Prostate gland (tissue), 2 donors: ENCODE measurements at places on chromosomes 7 and 10.

- DNase-seq = no peak
Measured at GRCh38 chr7:99014113-99014985, 129.6 kb downstream of the SMURF1 start.

DNA sequence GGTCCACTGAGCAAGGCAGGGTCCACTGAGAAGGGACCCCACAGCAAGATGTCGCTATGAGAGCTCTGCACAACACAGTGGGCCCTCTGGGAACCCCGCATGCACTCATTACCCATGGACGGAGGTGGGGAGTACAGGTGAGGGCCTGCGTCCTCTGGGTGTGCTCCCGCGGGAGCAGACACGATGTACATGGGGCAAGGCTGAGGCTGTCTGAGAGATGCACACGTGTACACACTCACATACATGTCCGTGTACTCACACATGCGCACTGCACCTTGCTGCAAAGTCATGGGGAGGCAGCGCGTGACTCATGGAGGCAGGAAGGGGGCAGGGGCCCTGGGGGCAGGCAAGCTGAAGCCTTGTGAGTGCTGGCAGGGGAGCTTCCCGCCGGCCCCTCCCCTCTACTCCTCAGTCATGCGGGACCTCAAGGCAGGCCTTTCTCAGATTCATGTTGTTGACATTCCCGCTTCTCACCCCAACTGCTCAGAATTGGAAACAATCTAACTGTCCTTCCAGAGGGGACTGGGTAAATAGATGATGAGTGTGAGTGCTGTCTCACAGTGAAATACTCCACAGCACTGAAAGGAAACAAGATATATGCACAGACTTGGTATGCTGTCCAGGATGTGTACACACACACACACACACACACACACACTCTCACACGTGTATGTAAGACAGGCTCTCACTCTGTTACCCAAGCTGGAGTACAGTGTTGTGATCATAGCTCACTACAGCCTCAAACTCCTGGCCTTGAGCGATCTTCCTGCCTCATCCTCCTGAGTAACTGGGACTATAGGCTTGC, 40.0 kb downstream of the GOLGA7B start:
- DNase-seq = no peak

- no peak for DNase-seq
Measured at GRCh38 chr10:110666673-110667072, 22.5 kb downstream of the RBM20 start.

GRCh38 chr10:124206616-124207015, 113.2 kb upstream of the CHST15 start:
- no peak for DNase-seq

- no peak for DNase-seq
Measured at GRCh38 chr10:101038484-101038883, 7.5 kb downstream of the SFXN3 start.

DNA sequence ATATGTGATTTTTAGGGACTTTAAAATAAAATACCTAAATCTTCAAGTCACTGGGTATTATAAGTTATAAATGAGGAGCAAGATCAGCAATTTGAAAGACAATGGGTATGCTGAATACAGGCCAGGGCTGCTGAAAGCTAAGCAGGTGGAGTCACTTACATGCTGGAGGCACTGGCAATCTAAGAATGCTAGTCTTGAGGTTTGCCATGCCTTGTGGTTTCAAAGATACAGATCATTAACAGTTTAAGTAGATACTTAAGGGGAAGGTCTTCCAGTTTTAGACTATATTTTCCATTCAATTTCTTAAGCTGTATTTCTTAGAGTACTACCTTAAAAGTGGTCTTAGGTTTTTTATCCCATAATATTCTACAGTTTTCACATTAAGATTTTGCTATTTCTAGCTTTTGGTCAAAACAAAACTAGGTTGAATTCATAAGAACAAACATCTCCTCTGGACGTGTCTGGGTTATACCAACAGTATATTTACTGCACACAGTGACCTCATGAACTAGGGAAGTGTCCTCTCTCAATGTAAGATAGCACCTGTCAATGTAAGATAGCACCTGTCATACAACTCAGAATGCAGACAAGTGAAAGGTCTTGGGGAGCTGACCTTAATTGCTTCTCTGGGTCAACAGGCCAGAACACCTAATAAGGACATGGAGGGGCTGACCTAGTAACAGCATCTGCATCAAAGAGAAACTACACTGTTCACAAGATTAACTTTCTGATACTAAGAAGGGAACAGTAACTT, 2.0 kb downstream of the SRI start:
- DNase-seq = no peak

DNA sequence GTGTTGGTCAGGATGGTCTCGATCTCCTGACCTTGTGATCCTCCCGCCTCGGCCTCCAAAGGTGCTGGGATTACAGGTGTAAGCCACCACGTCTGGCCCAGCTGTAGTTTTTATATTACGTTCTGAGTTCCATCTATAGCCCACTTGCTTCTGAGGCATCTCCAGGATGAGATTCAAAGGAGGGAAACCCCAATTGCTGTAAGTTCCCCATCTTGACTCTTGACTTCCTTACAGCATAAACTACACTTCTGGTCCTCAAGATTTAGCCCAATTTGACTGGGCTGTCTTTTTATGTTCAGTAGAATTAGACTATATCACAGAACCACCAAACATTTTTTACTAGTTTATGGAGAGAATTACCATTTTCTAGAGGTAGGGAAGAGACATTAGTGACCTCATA, 44.3 kb downstream of the CCM2 start:
- no peak for DNase-seq

DNA sequence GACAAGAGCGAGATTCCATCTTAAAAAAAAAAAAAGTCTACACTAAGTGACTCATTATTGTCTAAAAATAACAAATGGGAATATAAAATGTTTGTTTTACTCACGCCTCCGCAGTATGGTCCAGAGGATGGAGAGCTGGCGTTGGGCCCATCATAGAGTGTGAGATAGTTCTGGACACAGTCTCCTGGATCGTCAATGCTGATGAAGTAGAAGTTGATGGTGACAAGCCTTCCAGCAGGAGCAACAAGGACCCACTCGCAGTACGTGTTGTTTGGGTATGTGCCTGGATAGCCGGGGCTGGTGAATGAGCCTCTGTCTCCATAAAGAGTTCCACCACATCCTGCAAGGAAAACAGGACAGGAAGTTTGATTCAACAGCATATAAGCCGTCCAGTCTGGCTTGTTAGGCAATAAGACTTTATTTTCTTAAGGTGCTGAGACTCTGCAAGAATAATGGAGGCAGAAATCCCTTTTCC, 11.5 kb upstream of the RSU1 start:
- DNase-seq = no peak

DNA sequence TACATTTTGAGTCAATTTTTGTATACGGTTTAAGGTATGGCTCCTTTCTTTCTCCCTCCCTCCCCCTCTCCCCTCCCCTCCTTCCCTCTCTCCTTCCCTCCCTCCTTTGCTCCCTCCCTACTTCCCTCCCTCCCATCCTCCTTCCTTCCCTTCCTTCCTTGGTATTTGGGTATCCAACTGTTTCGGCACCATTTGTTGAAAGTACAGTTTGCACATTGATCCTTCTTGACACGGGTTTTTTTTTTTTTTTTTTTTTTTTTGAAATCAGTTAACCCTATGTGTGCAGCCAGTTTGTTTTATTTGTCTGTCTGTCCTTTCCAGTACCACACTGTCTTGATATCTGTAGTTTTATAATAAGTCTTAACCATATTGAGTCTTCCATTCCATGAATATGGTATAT, 39.9 kb upstream of the INSYN2A start:
- DNase-seq = no peak

DNA sequence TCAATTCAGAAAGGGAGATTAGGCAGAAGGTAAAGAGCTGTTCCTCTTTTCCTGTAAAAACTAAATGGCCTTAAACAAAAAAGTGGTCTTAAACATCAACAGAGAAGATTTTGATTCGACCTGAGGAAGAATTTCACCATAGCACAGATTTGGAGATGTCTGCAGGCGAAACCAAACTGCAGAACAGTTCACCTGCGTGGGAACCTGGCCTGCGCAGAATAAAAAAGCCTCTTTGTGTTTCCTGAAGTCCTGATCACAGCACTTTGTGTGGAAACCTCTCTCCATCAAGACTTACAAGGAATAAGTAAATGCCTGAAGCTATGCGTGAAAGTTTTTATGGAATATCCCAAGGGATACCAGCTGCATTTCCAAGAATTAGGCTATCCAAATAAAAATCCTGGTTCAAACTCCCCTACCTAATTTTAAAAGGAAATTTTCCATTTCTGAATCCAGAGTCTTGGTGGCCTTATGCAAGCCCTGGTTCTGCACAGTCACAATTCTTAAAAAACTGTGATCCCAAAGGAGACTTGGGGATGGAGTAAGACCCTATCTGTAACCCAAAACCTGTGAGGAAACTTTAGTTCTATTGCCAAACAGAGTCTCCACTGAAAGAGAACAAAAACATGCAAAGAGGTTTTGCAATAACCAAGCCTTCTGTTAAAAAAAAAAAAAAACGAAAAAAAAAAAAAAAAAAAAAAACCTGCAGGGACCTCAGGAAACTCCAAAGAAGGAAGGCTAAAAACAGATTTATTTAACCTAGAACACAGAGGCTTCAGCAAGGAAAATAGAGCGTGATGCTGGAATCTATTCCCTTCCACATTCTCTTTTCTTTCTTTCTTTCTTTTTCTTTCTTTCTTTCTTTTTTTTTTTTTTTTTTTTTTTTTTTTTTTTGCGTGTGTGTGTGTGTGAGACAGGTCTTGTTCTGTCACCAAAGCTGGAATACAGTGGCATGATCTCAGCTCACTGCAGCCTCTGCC, 10.4 kb downstream of the CALML3 start:
- DNase-seq = no peak

- DNase-seq = no peak
Measured at GRCh38 chr7:74092964-74093471, 9.4 kb downstream of the LIMK1 start.

GRCh38 chr10:126448091-126448490, 59.8 kb upstream of the ADAM12 start:
- DNase-seq = no peak

- no peak for DNase-seq
Measured at GRCh38 chr7:149226840-149227494, 12.5 kb upstream of the ZNF212 start.

GRCh38 chr7:79386688-79387422, 66.6 kb downstream of the MAGI2 start:
- no peak for DNase-seq

- no peak for DNase-seq
Measured at GRCh38 chr7:147878912-147879661, 711.5 kb upstream of the C7orf33 start.

GRCh38 chr10:116728526-116729096, 13.8 kb downstream of the HSPA12A start:
- DNase-seq = no peak

DNA sequence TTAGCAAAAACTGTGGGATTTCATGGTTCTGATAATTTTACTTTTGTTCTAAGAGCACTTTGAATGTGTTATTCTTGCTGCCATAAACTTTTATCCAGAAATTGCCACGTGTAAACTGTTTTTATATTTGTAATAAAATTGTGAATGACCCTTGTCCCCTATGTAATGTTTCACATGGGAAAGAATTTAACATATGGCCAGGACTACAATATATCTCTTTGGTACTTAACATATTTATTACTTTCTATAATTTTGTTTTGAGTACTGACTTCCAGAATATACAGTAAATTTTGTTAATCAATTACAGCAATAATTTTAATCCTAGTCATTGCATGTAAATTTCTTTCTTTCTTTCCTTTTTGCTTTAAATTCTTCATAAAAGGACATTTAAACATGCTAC, 735.0 kb upstream of the PHF14 start:
- no peak for DNase-seq

- DNase-seq = no peak
Measured at GRCh38 chr10:79292026-79292766, 55.1 kb upstream of the PPIF start.

GRCh38 chr7:159020987-159021386, 123.7 kb downstream of the VIPR2 start:
- DNase-seq = no peak

- no peak for DNase-seq
Measured at GRCh38 chr10:96324447-96324846, 20.2 kb downstream of the DNTT start.

- DNase-seq = no peak
Measured at GRCh38 chr7:70390251-70390650, 741.7 kb upstream of the GALNT17 start.

GRCh38 chr7:37284805-37285231, 163.8 kb downstream of the ELMO1 start:
- DNase-seq = no peak

DNA sequence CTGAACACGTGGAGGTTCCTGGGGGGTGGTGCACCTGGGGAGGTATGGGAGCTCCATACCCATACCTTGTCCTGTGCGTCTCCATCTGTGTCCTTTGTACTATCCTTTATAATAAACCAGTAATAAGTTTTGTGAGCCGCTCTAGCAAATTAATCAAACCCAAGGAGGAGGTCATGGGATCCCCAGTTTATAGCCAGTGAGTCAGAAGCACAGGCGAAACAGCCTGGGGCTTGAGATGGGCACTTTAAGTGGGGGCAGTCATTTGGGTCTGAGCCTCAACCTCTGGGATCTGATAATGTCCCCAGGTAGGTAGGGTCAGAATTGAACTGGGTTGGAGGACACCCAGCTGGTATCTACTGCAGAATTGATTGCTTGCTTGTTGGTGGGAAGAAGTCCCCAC, 16.9 kb downstream of the SNX10 start:
- DNase-seq = no peak

DNA sequence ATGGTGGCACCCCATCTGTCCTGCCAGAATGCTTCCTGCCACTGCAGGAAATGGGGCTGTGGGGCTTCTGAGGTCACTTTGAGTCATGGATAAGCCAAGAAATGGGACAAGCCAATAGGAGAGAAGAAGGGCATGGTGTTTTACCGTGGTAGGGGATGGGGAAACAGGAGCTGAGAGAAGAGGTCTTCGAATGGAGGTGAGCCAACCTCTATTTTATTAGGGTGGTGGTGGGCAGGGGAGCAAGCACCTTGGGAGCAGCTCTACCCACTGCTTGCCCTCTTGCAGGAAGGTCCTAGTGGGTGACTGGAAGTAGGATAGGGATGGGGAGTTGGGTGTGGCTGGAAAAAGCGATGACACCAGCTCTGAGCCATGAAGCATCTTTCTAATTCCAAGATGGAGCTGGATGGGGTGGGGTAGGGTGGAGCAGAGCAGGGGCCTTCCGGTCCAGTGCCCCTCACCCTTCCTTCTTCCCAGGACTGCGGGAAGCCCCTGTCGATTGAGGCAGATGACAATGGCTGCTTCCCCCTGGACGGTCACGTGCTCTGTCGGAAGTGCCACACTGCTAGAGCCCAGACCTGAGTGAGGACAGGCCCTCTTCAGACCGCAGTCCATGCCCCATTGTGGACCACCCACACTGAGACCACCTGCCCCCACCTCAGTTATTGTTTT, 9.1 kb downstream of the ZYX start:
- no peak for DNase-seq

GRCh38 chr10:33547976-33548375, 213.5 kb upstream of the NRP1 start:
- DNase-seq = no peak

- no peak for DNase-seq
Measured at GRCh38 chr7:47304727-47305719, 276.9 kb downstream of the TNS3 start.

DNA sequence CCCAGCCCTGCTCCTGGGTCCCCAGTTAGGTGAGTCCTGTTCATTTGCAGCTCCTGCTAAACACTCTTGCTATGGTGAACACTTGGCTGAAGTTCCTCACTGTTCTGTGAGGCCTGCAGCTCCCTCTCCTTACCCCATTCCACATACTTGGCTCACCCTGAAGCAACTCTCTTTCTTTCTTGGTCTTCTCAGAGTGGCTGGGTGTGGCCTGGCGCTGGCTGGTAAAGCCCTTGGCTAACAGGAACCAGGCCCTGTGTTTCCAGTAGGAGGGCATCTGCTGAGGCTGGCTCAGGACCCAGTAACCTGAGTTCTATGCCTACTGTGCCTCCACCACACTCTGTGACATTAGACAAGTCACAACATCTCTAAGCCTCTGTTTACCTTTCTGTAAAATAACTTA, 53.1 kb upstream of the COL13A1 start:
- no peak for DNase-seq
